ENCODE measurements at places on chromosomes 7 and 10.

- peak; percentile 81 for DNase-seq
Observed at GRCh38 chr10:110774069-110775019, 97.4 kb upstream of the PDCD4 start.

DNA sequence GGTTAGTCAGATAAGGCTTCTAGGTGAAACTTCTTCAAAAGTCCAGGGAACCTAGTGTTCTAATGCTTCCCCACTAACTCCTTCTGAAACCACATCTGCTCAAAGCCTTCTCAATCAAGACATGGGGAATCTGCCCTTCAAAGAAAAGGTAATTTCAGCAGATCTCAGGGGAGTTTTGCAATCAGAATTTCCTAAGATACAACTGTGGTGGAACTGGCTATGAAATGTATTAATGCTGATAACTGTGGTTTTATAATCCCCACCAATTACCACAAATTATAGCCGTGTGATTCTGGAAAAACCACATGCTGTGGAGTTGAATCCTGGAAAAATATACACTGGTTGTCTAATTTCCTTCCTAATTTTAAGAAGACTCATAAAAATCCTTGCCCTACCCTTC is 233.8 kb downstream of the SORCS1 start:
- no peak for DNase-seq

DNA sequence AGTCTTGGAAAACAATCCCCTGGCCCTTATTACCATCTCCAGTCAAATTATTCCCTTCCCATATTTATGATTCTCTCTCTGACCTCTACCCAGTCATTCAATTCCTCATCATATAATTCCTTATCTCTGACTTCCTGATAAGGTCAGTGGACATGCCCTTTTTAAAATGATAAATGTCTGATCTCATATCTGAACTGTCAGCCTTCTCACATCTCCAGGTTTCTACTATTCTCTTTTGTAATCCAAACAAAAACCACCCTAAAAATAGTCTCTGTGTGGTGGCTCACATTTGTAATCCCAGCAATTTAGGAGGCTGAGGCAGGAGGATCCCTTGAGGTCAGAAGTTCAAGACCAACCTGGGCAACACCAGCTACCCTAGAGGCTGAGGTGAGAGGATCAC is 11.9 kb downstream of the GSDME start:
- DNase-seq = no peak

- DNase-seq = no peak
Observed at GRCh38 chr7:84022009-84022408, 172.6 kb downstream of the SEMA3A start.

DNA sequence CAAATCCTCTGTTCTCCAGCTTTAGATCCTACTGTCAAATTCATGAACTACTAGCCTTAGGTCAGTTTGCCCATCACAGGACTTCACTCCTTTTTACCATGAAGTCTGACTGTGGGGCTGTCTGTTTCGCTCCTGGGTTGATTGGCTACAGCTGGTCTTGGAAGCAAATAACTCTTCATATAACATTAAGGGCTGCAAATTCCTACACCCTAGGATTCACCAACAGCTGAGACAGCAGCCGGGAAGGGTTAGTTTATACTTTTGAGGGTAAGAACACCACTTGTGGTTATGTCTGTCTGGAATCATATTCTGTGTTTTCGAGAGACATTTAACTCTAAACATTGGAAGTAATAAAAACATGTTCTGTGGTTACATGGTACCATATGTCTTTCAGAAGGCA is 55.9 kb upstream of the KIAA1217 start:
- no peak for DNase-seq

DNA sequence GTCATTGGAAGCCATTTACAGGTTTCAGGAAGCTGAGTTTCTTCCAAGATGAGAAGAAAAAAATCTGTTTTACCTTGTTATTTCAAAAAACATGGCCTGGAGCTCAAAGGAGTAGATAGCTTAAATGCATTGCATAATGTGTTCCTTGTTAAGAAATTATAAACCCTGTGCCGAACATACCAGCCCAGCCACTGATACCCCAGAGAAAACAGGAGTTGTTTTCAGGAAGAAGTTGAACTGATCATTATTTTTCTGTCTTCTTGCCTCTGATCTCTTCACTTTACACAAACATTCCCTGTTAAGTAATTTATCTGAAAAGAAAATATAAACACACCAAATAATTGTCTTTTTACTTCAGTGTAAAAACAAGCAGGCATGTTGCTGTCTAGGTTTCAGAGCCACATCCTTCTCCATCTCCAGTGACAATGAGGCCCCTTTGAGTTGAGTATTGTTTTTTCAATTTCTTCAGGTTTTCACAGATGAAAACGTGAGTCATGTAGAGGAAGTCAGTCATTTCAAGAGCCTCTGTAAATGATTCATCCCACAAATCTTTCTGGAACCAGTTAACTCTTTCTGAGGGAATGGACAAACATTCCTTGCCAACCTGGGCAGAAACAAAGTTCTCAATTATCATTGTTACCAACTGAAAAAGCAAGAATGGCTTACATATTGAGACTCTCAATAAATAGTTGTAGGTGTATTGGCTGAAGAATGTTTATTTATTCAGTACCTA is 244.2 kb downstream of the IPMK start:
- DNase-seq = no peak

DNA sequence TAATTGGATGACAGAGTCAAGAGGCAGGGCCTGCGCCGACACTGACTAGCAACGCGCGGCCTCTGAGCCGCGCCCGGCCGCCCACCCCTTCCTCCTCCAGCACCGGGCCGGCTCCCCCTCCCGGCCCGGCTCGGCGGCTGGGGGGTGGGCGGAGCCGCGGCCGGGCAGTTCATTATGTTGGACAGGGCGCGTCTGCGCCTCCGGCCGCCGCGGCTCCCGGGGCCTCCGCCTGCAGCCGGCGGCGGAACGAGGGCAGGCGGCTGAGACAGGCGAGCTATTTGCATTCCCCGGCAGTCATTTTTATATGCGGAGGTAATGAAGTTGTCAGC is 106.7 kb downstream of the SNX10 start:
- DNase-seq = peak; percentile 44

- DNase-seq = no peak
Observed at GRCh38 chr10:133135116-133135465, 24.9 kb upstream of the KNDC1 start.

Measured in hematopoietic multipotent progenitor cell treated with erythropoietin and hydrocortisone succinate and interleukin-3 and kit ligand, for 8 days (in vitro differentiated cells).